IMR-90 (cell line): ENCODE measurements at places on chromosomes 1 and 21. TPM values are rescaled to one million over a fixed set of nuclear protein-coding genes. Genes with fewer than 3 reads are reported as not detected.

CD1E gene
- not detected in 2 replicates for total RNA-seq

ZNHIT6 gene
- total RNA-seq, result 9.0 and 17.2 TPM in 2 replicates

GBP2 gene
- 12.8 and 17.7 TPM in 2 replicates for total RNA-seq

COL11A1 gene
- total RNA-seq, result 5.2 and 10.0 TPM in 2 replicates

OLIG2 gene
- not detected in 2 replicates for total RNA-seq

PDZK1IP1 gene
- not detected in 2 replicates for total RNA-seq

CCDC18 gene
- total RNA-seq, result 7.3 and 20.0 TPM in 2 replicates

CFHR5 gene
- not detected in 2 replicates for total RNA-seq

TNFRSF1B gene
- total RNA-seq, result 4.3 and 5.0 TPM in 2 replicates

C1orf226 gene
- under 0.01 TPM in 1 of 2 replicates, not detected in the other for total RNA-seq

PCBP3 gene
- total RNA-seq, result 2.5 and 2.9 TPM in 2 replicates

FAM167B gene
- total RNA-seq, result 0.18 TPM in 1 of 2 replicates, not detected in the other

LAX1 gene
- not detected in 2 replicates for total RNA-seq

TAL1 gene
- not detected in 2 replicates for total RNA-seq

NUDC gene
- 34.8 and 50.0 TPM in 2 replicates for total RNA-seq

TOR1AIP2 gene
- total RNA-seq, result 85.0 and 109 TPM in 2 replicates

RIIAD1 gene
- total RNA-seq, result not detected in 2 replicates

TLCD4 gene
- 0.36 and 0.83 TPM in 2 replicates for total RNA-seq

OR2T29 gene
- not detected in 2 replicates for total RNA-seq

S100A2 gene
- total RNA-seq, result 3.6 and 4.4 TPM in 2 replicates

CYP4Z1 gene
- not detected in 2 replicates for total RNA-seq

AMY1C gene
- not detected in 2 replicates for total RNA-seq

DISP3 gene
- not detected in 2 replicates for total RNA-seq
